ENCODE measurements at places on chromosomes 6 and 20. TPM values are rescaled to one million over a fixed set of nuclear protein-coding genes. Genes with fewer than 3 reads are reported as not detected.

DNA sequence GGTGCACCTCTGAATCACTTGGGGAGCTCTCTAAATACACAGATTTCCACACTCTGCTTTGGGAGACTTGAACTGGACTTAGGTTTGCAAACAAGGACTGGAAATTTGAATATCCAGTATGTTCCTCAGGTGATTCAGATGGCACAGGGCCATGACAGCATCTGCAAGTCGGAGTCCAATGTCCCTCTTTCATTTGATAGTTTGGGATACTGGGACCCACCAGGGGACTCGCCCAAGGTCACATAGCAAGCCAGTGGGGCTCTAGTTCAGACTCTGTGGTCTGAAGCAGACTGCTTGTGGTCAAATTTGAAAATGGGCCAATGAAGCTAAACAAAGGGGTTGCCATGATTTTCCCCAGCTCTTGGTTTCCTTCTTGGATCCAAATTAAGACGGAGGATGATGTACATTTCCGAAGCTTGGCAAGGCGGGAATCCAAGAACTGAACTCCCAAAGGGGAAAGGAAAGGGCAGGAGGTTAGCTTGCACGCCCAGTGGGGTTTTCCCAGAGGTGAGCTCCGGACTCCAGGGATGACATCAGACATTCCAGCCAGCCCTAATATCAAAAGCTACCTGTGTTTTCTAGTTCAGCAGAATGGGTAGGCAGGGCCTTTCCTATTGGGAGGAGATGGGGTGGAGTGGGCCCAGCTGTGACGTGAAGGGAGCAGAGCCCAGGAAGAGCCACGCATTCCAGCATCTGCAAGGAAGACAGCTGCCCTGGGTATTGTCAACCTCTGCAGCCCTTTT is 3.4 kb upstream of the SYS1 start:
- peaks cover 44% of the 10 kb centered on the region for H3K4me1 ChIP-seq
- H3K4me3 ChIP-seq, result no peak overlapping the region

- no peak for DNase-seq
- H3K27ac ChIP-seq, result no peak overlapping the region
- peaks cover 2% of the 10 kb centered on the region for H3K27me3 ChIP-seq
- H3K36me3 ChIP-seq, result no peaks in the 10 kb centered on the region
Observed at GRCh38 chr6:963456-963855, 270.5 kb upstream of the EXOC2 start.

Gene MED20
- total RNA-seq, result 15.8 TPM

Gene DTNBP1
- 17.4 TPM for total RNA-seq

Gene HLA-DRA
- 96.1 TPM for total RNA-seq
